PC-3 (cell line): ENCODE measurements at places on chromosomes 5 and 9. TPM values are rescaled to one million over a fixed set of nuclear protein-coding genes. Genes with fewer than 3 reads are reported as not detected.

The LMNB1 gene
- 119 and 151 TPM in 2 replicates for total RNA-seq

The TIMD4 gene
- total RNA-seq, result not detected in 2 replicates

The ARHGEF39 gene
- total RNA-seq, result 2.6 and 4.1 TPM in 2 replicates

The AQP7 gene
- not detected in 2 replicates for total RNA-seq

The CCL28 gene
- total RNA-seq, result 8.1 and 8.5 TPM in 2 replicates

The ENTPD2 gene
- total RNA-seq, result 0.92 and 1.3 TPM in 2 replicates

The FOXD4L6 gene
- not detected in 2 replicates for total RNA-seq

The ADCY2 gene
- not detected in 2 replicates for total RNA-seq

The SH3PXD2B gene
- total RNA-seq, result 8.9 and 9.8 TPM in 2 replicates

The CATSPER3 gene
- 0.40 TPM in 1 of 2 replicates, not detected in the other for total RNA-seq

The TXNDC8 gene
- not detected in 2 replicates for total RNA-seq

The FAM153A gene
- not detected in 2 replicates for total RNA-seq

The SUB1 gene
- total RNA-seq, result 185 and 189 TPM in 2 replicates

The ST8SIA4 gene
- 0.63 and 0.91 TPM in 2 replicates for total RNA-seq

The CAMK2A gene
- 0.15 TPM in 1 of 2 replicates, not detected in the other for total RNA-seq

The DDX4 gene
- total RNA-seq, result not detected in 2 replicates

The GAS1 gene
- total RNA-seq, result not detected in 2 replicates

The RAB14 gene
- 13.8 and 14.9 TPM in 2 replicates for total RNA-seq

The TAF11L10 gene
- not detected in 2 replicates for total RNA-seq

The CDK7 gene
- 19.9 and 26.6 TPM in 2 replicates for total RNA-seq

The RXRA gene
- 17.5 and 23.3 TPM in 2 replicates for total RNA-seq

The SPATA31E1 gene
- total RNA-seq, result 0.04 TPM in 1 of 2 replicates, not detected in the other

The PCDHB2 gene
- total RNA-seq, result 13.8 and 15.0 TPM in 2 replicates

The NR5A1 gene
- not detected in 2 replicates for total RNA-seq

The PHYHD1 gene
- 1.6 TPM in 1 of 2 replicates, not detected in the other for total RNA-seq

The RECK gene
- 3.8 and 5.0 TPM in 2 replicates for total RNA-seq

The ARL14EPL gene
- not detected in 2 replicates for total RNA-seq

The TNFSF8 gene
- not detected in 2 replicates for total RNA-seq

The PGGT1B gene
- 6.6 and 14.4 TPM in 2 replicates for total RNA-seq

The FOXD4 gene
- 0.80 and 0.98 TPM in 2 replicates for total RNA-seq

The BTNL3 gene
- total RNA-seq, result not detected in 2 replicates

The SHISAL2B gene
- 0.62 TPM in 1 of 2 replicates, not detected in the other for total RNA-seq
